Daoy (cell line): ENCODE measurements at places on chromosomes 16 and 17. TPM values are rescaled to one million over a fixed set of nuclear protein-coding genes. Genes with fewer than 3 reads are reported as not detected.

Gene ODAD4
- 0.42 and 2.8 TPM in 2 replicates for total RNA-seq

Gene ABCA9
- 0.09 TPM in 1 of 2 replicates, not detected in the other for total RNA-seq

DNA sequence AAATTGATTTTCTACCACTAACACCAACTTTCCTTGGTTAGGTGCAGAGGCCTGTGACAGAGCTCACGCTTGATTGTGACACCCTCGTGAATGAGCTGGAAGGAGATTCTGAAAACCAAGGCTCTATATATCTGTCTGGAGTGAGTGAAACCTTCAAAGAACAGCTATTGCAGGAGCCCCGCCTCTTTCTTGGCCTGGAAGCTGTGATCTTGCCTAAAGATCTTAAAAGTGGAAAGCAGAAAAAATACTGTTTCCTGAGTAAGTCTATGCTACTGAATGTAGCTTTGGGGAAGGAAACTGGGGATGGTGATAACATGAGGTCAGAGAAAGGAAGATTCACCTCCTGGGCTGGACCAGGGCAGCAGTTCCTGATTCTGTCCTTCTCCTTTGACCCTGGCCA lies 38.3 kb downstream of the REXO5 start:
- DNase-seq = no peak

- peak; percentile 32 for DNase-seq
Measured at GRCh38 chr17:45942284-45942683, 47.9 kb downstream of the MAPT start.

- DNase-seq = no peak
Measured at GRCh38 chr17:34996422-34997285, 16.3 kb downstream of the LIG3 start.

DNA sequence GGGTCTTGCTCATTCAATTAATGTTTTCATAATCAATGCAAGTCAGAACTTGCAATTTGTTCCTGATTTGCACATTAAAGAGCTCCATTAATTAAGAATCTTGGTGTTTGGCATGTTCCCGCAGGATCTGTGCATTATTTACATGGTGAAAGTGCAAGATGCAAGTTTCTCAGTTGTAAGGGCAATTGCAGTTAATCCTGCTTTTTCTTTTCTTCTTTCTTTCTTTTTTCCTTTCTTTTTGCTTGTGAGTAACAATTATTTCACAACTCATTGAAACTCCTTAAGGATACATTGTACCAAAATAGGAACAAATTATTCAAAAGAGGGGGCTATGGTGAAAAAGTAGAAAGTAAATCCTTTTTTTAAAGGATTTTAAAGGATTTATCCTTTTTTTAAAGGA lies 24.2 kb downstream of the AATF start:
- DNase-seq = no peak
